ENCODE measurements at places on chromosomes 2 and 18.

DNA sequence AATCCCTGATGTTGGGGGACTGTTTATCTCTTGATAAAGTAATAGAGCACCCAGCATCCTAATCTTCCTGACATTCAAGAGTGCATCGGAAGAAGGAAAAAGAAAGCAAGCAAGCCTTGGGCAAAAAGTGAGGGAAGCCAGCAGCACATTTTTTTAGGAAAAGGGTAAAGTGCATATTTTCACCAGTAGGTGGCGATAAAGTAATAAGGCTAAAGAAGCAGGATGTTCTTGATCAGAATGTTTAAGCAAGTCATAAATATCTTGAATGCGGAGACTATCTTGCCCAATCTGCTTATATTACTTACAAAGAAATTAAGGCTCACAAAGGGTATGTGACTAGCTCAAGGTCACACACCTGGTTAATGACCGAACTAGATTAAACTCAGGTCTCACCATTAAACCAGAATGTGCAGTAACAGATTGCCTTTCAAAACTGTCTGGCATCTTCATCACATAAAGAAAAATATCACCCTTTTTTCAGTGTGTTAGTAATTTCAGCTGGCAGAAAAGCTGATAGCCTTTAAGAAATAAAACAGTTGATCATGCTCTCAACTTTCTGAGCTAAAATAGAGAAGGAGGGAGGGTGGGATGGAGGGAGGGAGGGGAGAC is 83.8 kb downstream of the VIT start:
- DNase-seq, result no peak

- no peak for DNase-seq
Measured at GRCh38 chr18:27214831-27215230, 29.7 kb upstream of the CHST9 start.

GRCh38 chr2:140882671-140883620 is 1247.9 kb downstream of the LRP1B start:
- DNase-seq, result no peak

- DNase-seq, result no peak
Measured at GRCh38 chr18:8668381-8668780, 37.0 kb upstream of the MTCL1 start.

GRCh38 chr2:232713505-232713904 is 16.4 kb downstream of the GIGYF2 start:
- DNase-seq, result no peak

GRCh38 chr2:82494739-82495138 is 1964.3 kb downstream of the SUCLG1 start:
- no peak for DNase-seq

- no peak for DNase-seq
Measured at GRCh38 chr2:54845514-54845913, 122.1 kb downstream of the EML6 start.

DNA sequence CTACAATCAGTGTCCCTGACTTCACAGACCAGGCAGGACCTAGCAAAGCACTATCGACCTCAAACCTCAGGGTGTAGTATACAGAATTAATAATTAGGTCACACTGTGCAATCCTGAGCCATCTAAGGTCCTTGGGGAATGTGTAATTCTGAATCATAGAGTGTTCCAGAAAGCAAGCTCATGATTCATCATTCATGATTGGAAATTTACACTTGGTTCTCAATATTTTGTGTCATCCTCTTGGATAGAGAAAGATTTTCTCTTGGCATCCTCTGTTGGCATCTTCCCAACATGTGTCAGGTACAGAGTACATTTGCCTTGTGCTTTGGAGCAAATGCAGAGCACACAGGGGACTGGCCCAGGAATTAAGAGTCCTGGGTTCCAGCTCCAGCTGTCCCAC is 245.0 kb upstream of the NT5C1B start:
- DNase-seq, result no peak

DNA sequence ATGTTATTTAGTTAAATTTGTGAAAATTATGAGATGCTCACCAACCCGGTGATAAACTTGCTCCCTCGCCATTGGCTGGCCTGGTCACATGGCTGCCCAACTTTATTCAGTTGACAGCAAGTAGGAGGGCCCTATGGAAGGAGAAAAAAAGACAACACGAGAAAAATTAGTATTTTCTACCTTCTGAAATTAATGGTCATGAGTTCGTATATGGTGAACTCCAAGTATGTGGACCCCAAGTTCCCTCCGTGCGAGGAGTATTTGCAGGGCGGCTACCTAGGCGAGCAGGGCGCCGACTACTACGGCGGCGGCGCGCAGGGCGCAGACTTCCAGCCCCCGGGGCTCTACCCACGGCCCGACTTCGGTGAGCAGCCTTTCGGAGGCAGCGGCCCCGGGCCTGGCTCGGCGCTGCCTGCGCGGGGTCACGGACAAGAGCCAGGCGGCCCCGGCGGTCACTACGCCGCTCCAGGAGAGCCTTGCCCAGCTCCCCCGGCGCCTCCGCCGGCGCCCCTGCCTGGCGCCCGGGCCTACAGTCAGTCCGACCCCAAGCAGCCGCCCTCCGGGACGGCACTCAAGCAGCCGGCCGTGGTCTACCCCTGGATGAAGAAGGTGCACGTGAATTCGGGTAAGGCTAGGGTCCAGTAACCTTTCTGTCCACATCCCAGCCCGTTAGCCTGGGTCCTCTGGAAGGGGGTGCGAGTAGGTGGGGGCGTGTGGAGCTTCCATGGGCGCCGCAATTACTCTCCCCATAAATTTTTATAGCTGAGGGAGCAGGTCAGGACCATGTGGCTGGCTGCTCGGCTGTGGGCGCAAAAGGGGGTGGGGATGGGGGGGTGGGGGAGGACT is at the start of gene HOXD4:
TSS of gene HOXD4 (plus strand) at position 109 of the 846 bp plus-strand sequence. CDS start at position 193, 84 bp downstream.
- no peak for DNase-seq

DNA sequence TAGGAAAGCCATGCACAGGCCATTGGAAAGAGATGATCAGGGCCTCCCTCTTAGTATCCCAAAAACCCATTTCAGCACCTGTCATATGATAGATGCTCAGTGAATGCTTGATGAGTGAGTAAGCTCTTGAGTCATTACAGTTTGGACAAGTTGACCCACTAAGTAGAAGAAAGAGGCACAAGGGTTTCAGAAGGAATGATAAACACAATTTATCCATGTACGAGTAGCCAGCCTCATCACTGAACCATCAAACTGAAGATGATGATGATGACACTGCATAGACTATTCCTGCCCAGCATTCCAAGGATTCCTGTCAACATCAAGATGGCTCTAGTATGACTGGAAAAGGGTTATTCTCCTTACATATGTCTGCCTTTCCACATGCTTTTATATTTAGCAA is 596.0 kb downstream of the BCL11A start:
- DNase-seq, result no peak

- DNase-seq, result no peak
Measured at GRCh38 chr2:189502714-189503113, 61.4 kb downstream of the WDR75 start.

DNA sequence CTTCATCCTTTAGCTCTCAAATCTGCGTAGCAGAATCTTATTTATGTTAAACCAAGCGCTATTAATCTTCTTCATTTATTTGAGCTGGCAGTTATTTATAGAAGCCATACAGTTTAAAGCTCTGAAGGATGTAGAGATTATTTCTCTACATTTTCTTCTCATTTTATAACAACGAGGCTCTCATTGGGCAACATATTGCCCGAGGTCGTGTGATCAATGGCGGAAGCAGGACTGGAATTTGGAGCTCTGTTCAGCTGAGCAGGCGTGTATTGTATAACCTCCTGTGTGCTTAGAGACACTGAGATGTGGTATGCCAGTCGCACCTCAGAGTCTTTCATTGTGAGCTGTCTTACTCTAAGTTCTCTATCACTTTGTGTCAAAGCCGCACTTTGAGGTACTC is 17.5 kb upstream of the DRC1 start:
- no peak for DNase-seq

DNA sequence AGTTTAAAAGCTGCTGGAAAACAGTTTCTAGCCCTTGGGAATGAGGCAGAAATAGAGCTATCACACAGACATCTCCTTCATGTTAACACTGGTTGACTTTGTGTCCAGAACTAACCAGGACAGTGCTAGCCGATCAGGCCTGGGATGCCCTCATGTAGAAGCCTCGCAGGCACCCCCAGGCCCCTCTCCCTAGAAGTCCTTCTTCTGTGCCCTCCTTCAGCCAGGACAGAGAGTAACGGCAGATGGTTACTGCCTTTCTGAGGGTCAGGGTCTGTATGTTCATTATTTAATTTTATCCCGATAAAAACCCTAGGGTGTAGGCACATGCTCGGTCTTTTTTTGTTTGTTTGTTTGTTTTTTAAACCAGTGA is 10.7 kb upstream of the RPL31 start:
- DNase-seq, result no peak

DNA sequence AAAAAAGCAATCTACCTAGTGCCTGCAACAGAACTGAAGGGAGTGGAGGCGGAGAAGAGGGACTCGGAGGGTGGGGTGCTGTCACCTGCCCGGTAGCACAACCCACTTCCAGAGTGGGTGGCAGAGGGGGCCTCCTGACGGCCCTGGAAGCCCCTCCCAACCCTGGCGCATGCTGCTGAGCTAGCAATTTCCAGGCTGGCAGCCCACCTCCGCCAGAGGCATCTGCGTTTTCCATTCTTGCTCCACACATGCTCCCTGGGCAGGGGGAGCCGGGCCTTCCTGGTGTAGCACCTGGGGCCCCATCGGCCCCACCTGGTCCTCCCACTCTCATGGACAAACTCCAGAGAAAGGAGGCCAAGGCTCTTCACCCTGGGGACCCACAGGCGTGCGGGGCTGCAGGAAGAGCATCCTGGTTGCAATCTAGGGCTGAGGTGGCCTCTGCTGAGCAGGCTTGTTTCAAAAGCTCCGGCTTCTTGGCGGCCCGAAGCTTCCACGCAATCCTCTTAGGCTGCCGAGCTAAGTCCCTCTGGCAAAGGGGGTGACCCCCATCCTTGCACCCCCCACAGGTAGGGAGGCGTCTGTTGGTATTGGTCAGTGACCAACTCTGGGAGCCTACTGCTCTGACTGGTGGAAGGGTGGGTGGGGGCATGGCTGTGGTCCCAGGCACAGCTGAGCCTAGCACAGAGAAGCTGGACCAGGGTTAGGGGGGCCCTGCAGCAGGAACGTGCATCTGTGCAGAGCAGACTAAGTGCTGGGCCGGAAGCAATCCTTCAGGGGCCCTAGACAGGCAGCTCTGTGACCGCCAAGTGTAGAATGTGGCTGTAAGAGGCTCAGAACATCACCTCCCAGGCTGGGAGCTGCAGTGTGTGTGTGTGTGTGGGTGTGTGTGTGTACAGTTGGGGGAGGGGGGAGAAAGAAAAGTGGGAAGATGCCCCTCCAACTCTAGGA is 2.6 kb downstream of the HS6ST1 start:
- no peak for DNase-seq

GRCh38 chr2:209917154-209917771 is 85.2 kb upstream of the RPE start:
- no peak for DNase-seq

DNA sequence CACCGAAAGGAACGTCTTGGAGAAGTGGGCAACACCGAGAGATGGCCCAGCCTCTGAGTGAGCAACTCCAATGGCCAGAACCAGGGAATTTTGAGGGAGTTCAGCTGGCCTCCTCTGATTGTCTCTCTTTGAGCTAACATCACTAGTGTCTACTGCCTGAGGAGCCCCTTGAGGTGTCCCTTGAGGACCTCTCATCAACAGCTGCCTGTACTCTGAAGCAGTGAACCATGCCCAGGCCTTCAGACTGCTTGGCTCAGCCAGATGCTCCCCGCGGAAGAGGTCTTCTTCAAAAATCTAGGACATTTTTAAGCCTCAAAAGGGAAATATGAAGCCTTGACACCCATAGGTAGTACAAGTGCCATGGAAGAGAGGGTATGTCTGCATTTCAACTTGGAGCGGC is 430.4 kb downstream of the TXNL1 start:
- DNase-seq, result no peak

GRCh38 chr18:45657357-45658335 is 42.4 kb downstream of the SLC14A2 start:
- DNase-seq, result no peak

- no peak for DNase-seq
Measured at GRCh38 chr18:59540780-59541179, 156.4 kb downstream of the CCBE1 start.

GRCh38 chr2:62536873-62537547 is 31.0 kb upstream of the TMEM17 start:
- no peak for DNase-seq

DNA sequence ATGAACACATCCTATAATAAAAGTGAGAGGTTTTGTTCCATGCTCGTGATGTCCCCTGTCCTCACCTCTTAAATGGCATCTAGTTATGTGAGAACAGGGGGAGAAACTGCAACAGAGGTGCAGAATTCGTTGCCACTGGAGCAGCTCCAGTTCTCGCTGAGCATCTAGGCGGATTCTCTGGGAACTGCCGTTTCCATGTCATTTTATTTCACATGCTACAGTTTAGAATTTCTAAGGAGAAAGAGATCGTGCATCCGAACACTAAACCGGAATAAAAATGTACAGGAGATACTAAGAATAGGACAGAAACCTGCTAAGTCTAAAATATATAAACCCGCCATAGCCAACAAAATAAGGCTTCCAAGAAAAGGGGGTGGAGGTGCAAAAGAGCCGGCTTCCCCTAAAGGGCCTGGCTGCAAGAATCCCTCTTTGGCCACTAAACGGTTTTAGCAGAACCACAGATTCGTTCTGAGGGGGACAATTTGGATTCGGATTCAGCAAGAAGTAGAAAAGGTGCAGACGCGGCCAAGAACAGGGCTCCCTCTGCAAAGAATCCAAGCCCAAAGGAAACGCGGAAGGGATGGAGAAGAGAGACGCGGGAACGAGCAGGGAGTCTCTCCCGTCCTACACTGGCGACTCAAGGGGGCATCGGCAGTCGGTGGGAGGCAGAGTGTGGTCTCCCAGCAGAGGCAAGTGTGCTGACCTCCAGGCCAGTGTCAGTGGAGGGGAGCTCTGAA is 1.3 kb downstream of the TMEM163 start:
- no peak for DNase-seq

- DNase-seq, result no peak
Measured at GRCh38 chr18:3599195-3599594, 149.2 kb downstream of the TGIF1 start.

GRCh38 chr2:168571061-168571460 is 115.0 kb downstream of the CERS6 start:
- DNase-seq, result no peak

- no peak for DNase-seq
Measured at GRCh38 chr2:176544991-176545956, 276.0 kb downstream of the MTX2 start.

- DNase-seq, result no peak
Measured at GRCh38 chr2:230895536-230896345, 29.3 kb downstream of the GPR55 start.

DNA sequence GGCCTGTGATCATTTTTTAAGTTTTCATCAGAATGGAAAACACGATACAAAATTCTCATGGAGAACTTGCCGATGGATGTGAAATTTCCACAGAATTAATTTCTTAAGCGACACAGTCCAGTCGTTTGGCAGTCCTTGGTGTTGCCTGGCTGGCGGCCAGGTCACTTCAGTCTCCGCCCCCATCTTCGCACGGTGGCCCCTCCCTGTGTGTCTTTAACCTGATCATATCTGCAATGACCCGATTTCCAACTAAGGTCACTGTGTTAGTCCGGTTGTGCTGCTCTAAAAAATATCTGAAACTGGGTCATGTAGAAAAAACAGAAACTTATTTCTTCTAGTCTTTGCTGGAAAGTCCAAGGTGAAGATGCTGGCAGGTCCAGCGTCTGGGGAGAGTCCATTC is 44.5 kb upstream of the COPS8 start:
- no peak for DNase-seq
